ENCODE measurements at places on chromosomes 16 and 17. TPM values are rescaled to one million over a fixed set of nuclear protein-coding genes. Genes with fewer than 3 reads are reported as not detected.

GRCh38 chr16:81641395-81642106, 137.5 kb upstream of the PLCG2 start:
- H3K4me3 ChIP-seq = no peak overlapping the region
- DNase-seq = no peak
- no peaks in the 10 kb centered on the region for H3K4me1 ChIP-seq

DNA sequence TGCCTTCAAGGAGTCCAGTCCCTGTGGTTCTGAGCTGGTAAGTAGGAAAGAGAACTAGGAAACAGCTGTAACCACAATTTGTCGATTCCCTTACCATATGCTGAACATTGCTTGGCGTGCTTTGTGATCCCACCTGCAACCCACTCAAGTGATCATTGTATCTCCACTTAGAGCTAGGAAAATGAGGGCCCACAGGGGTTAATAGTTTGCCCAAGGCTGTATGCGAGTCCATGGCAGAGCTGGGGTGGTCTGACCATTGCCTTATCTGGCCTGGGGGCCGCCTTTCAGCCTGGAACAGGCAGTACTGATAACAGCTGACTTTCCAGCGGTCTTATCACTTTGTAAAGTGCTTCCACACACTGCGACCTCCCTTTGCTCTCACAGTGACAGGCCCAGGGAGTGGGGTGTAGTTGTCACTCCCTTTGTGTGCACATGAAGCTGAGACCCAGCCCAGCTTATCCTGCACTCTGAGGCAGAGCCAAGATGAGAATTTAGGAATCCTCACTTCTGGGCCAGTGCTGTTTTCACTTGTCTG, 9.8 kb downstream of the MYL4 start:
- H3K27ac ChIP-seq = no peak overlapping the region
- H3K27me3 ChIP-seq = no peaks in the 10 kb centered on the region

- no peak overlapping the region for H3K27ac ChIP-seq
- no peaks in the 10 kb centered on the region for H3K36me3 ChIP-seq
- H3K4me3 ChIP-seq = no peak overlapping the region
- H3K27me3 ChIP-seq = no peaks in the 10 kb centered on the region
- no peaks in the 10 kb centered on the region for H3K4me1 ChIP-seq
These were observed 2.9 kb upstream of the CPNE7 start for GRCh38 chr16:89572485-89573205.

Gene CHRNE
- total RNA-seq = 2.1 TPM

- peaks cover 9% of the 10 kb centered on the region for H3K4me1 ChIP-seq
- H3K27me3 ChIP-seq = no peaks in the 10 kb centered on the region
- H3K4me3 ChIP-seq = no peak overlapping the region
- no peak for DNase-seq
- no peak overlapping the region for H3K27ac ChIP-seq
- no peaks in the 10 kb centered on the region for H3K36me3 ChIP-seq
These were observed 3.0 kb upstream of the ZDHHC7 start for GRCh38 chr16:85014311-85014710.
